Uterus (tissue), 4 donors: ENCODE measurements at places on chromosomes 1 and 21. TPM values are rescaled to one million over a fixed set of nuclear protein-coding genes. Genes with fewer than 3 reads are reported as not detected.
A peak's percentile ranks its signal among the peaks of the same experiment; 100 is the strongest.

DNA sequence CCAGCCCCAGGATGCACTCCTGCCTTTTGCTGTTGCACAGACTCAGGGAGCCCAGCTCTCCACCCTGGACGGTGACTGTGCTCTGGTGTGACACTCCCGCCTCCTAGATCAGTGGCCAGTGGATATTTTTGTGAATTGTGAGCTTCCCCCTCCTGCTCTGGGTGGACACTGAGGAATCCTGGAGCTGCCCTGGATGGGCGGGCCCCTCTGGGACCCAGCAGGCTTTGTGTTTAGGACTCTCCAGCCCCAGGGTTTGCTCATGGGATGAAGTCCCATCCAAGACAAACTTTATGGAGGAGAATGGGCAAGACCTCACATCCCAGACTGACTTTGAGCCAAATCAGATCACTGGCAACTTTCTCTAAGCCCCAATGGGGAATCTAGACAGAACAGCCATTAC is 16.1 kb downstream of the SLC6A9 start:
- H3K36me3 ChIP-seq, result no peaks in the 10 kb centered on the region
- no peak overlapping the region for H3K4me3 ChIP-seq
- H3K27ac ChIP-seq, result no peak overlapping the region
- H3K27me3 ChIP-seq, result no peaks in the 10 kb centered on the region
- no peaks in the 10 kb centered on the region for H3K4me1 ChIP-seq
- DNase-seq, result no peak

- H3K4me3 ChIP-seq, result no peak overlapping the region
- DNase-seq, result no peak
- H3K36me3 ChIP-seq, result no peaks in the 10 kb centered on the region
- H3K4me1 ChIP-seq, result no peaks in the 10 kb centered on the region
These were observed 16.6 kb upstream of the GFI1 start for GRCh38 chr1:92503043-92503925.

- H3K27ac ChIP-seq, result peak overlapping the region; percentile 96
- H3K27me3 ChIP-seq, result no peaks in the 10 kb centered on the region
- H3K4me3 ChIP-seq, result peak overlapping the region; percentile 69
- no peaks in the 10 kb centered on the region for H3K36me3 ChIP-seq
- H3K4me1 ChIP-seq, result peaks cover 12% of the 10 kb centered on the region
These were observed 10.7 kb downstream of the FAM229A start for GRCh38 chr1:32351399-32352238.

DNA sequence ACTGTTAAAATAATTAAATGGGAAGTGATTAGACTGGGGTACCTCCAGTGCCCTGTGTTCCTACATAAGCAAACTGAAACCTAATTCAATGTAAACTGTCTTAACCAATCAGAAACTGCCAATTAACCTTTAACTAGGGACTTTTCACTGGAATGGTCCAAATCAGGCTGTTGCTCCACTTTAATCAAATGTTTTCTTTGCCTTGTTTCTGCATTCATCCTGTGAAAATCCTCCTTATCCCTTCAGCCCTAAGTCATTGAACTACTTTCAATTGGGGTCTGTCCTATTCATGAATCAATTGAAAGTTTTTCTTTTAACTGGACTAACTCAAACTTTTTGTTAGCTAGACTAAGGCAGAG is 5.1 kb upstream of the FUBP1 start:
- no peak overlapping the region for H3K27ac ChIP-seq
- no peak for DNase-seq
- no peak overlapping the region for H3K4me3 ChIP-seq
- H3K4me1 ChIP-seq, result no peaks in the 10 kb centered on the region
- no peaks in the 10 kb centered on the region for H3K36me3 ChIP-seq
- H3K27me3 ChIP-seq, result no peaks in the 10 kb centered on the region

Gene LCE1F
- total RNA-seq, result not detected

DNA sequence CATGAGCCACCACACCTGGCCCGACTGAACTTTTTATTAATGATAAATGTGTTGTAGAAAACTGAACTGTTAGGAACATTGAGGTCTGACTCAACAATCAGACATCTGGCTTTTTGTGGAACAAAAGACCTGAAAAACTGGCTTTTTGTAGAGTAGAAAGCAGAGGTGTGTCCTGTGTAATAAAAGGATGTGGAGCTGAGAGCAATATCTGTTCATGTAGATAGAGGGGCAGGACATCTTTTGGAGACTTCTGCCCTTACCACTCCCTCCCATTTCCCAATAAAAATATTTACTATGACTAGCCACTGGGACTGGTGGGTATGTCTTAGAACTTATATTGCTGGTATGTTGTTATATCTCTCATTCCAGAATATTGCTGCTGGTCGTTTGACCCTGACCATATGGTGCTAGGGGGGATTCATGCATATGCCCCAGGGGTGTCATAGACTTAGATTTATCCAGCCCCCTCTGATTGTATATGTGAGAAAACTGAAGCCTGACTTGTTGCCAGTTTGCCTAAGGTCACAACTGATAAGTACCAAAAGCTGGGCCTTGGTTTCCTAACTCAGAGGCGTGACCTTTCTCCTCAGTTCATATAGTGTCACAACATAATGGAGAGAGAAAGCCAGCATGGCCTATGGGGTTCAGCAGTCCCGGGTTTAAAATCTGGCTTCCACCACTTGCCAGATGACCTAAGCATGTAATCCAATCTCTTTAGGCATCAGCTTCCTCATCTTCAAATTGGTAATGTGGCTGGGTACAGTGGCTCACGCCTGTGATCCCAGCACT is 33.5 kb upstream of the PIGV start:
- H3K4me3 ChIP-seq, result no peak overlapping the region
- H3K27ac ChIP-seq, result peak overlapping the region; percentile 56
- no peak for DNase-seq
- H3K27me3 ChIP-seq, result no peaks in the 10 kb centered on the region

Gene GBP2
- 61.5 TPM for total RNA-seq

DNA sequence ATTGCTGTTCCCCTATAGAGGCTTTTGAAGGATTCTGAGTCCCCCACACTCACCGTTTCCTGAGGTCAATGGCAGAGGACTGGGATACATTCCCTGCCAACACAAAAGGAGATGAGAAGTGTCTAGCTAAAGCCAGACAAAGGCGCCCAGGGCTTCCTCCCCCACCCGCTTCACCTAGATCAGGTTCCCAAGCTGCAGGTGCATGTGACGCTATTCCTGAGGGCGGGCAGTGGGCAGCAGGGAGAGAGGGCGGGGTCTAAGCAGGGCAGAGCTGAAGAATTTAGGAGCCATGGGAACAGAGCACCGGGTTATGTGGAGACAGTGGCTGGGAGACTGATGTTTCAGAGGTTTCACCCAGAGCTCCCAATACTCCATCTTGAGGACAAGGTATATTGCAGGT is 6.0 kb upstream of the ARHGEF2 start:
- H3K4me3 ChIP-seq, result no peak overlapping the region
- peak overlapping the region; percentile 95 for H3K27ac ChIP-seq
- no peaks in the 10 kb centered on the region for H3K36me3 ChIP-seq
- H3K27me3 ChIP-seq, result no peaks in the 10 kb centered on the region
- no peak for DNase-seq

Gene TCHH
- not detected for total RNA-seq

- no peak for DNase-seq
- H3K4me3 ChIP-seq, result no peak overlapping the region
- no peaks in the 10 kb centered on the region for H3K36me3 ChIP-seq
- no peak overlapping the region for H3K27ac ChIP-seq
- no peaks in the 10 kb centered on the region for H3K27me3 ChIP-seq
These were observed 6.3 kb upstream of the PHTF1 start for GRCh38 chr1:113765306-113766230.

Gene PHF13
- 1.8 TPM for total RNA-seq

DNA sequence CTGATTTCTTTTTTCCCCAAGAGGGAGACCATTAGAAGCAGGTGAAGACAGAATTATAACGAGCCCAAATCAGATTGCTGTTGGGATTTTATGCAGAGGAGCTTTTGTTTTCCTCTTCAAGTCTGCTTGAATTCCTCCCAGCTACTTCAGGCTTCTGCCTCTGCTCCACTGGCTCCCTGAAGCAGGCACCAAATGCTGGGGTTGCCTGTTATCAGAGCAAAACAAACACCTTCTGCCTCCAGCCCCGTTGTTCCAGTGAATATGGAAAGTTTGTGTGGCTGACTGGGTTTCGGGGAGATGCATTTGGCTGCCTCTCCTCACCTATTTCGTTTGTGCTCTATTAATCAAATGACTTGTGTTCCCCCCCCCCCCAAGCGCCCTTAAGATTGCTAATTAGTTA is 209.2 kb downstream of the URB2 start:
- H3K4me3 ChIP-seq, result no peak overlapping the region
- H3K36me3 ChIP-seq, result no peaks in the 10 kb centered on the region
- no peaks in the 10 kb centered on the region for H3K27me3 ChIP-seq
- no peak for DNase-seq
- no peaks in the 10 kb centered on the region for H3K4me1 ChIP-seq
- H3K27ac ChIP-seq, result no peak overlapping the region

- no peaks in the 10 kb centered on the region for H3K27me3 ChIP-seq
- DNase-seq, result no peak
- H3K27ac ChIP-seq, result peak overlapping the region; percentile 92
These were observed 1.6 kb downstream of the CRABP2 start for GRCh38 chr1:156703741-156704140.

GRCh38 chr1:172978595-172978994 is 72.1 kb downstream of the TNFSF18 start:
- no peak overlapping the region for H3K27ac ChIP-seq
- H3K36me3 ChIP-seq, result no peaks in the 10 kb centered on the region
- no peaks in the 10 kb centered on the region for H3K4me1 ChIP-seq

- DNase-seq, result peak; percentile 73
- no peaks in the 10 kb centered on the region for H3K27me3 ChIP-seq
- H3K27ac ChIP-seq, result peak within 1 kb of the TSS; percentile 86
These were observed at the start of gene TMEM35B for GRCh38 chr1:34984793-34985608. TMEM35B (minus strand) TSS chr1:34985347; CDS start chr1:34985305, 42 bp downstream.

Gene THEM5
- total RNA-seq, result not detected

Gene RPL11
- 1,215 TPM for total RNA-seq

DNA sequence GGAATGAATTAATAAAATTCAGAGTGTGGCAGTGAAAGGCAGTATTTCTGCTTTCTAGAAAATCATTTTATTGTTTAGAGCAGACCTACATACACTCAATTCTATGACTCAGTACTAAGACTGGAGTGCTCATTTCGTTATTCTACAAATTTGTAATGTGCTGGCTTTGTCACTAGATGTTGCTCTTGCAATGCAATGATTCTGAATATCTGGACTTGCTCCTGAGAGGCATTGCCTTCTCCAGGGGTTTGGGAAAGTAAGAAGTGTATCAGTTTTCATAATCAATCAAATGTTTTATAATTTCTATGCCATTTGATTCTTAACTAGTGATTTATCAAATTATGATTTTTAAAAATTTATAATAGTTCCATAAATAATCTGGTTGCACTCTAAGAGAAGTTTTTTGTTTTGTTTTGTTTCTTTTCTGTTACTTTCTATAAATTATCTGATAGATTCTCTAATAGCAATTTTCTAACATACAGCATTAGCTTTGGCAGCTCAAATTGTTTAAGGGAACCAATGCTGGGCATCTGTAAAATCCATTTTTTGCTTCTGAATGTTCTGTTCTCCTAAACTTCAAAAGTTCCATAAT is 280.5 kb upstream of the SGIP1 start:
- no peaks in the 10 kb centered on the region for H3K4me1 ChIP-seq
- no peaks in the 10 kb centered on the region for H3K27me3 ChIP-seq
- H3K4me3 ChIP-seq, result no peak overlapping the region
- H3K36me3 ChIP-seq, result no peaks in the 10 kb centered on the region
- H3K27ac ChIP-seq, result no peak overlapping the region

Gene SLC25A44
- 5.9 TPM for total RNA-seq

DNA sequence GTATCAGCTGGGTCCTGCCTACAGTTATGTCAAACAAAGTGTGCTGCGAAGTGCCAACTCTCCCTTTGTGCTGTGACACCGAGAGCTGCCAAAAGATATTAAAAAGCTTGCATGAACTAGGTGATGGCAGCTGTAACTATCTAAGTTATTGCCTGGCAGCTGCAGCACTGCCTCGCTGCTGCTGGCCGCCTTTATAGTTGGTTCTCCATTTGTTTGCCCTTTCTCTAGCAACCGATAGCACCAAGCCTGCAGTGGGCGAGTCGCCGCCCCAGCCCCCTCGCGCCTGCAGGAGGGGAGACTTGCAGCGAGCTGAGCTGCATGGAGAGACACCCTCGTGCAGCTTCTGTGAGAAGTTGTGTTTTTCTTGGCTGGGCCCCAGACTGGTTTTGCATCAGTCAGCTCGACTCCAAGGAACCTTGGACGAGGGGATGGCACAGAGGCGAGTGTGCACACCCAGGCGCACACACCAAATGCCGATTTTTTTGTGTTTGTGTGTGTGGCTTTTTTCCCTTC is 330.6 kb downstream of the RPS6KC1 start:
- H3K27me3 ChIP-seq, result no peaks in the 10 kb centered on the region
- H3K4me1 ChIP-seq, result no peaks in the 10 kb centered on the region

Gene TAF13
- total RNA-seq, result 56.3 TPM

DNA sequence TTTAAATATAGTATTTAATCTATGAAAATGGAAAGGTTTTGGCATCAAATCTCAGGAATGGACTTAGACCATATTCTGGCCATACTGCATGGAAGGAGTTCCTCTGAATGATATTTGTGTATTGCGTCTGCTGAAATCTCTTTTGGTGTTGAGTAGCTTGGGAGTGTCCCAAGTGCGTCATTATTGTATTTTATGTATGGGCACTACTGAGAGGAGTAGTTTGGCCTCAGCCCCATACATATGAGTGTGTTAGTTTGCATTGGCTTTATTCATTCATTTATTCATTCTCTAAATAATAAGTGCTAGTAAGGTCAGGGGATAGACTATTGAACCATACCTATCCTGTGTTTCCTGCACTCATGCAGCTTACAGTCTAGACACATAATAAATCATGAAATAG is 46.6 kb downstream of the CENPF start:
- H3K27me3 ChIP-seq, result no peaks in the 10 kb centered on the region
- H3K4me1 ChIP-seq, result no peaks in the 10 kb centered on the region
- no peak for DNase-seq
- no peak overlapping the region for H3K4me3 ChIP-seq

- H3K27ac ChIP-seq, result no peak overlapping the region
- H3K27me3 ChIP-seq, result no peaks in the 10 kb centered on the region
- no peak overlapping the region for H3K4me3 ChIP-seq
- no peaks in the 10 kb centered on the region for H3K36me3 ChIP-seq
- no peak for DNase-seq
- no peaks in the 10 kb centered on the region for H3K4me1 ChIP-seq
These were observed 135.7 kb upstream of the RUNX3 start for GRCh38 chr1:25065795-25066238.

GRCh38 chr1:200934676-200935245 is 40.1 kb downstream of the INAVA start:
- no peak overlapping the region for H3K4me3 ChIP-seq
- H3K27ac ChIP-seq, result no peak overlapping the region
- H3K4me1 ChIP-seq, result no peaks in the 10 kb centered on the region
- DNase-seq, result no peak
- no peaks in the 10 kb centered on the region for H3K27me3 ChIP-seq
- no peaks in the 10 kb centered on the region for H3K36me3 ChIP-seq

Gene TMEM81
- 3.3 TPM for total RNA-seq
